ENCODE measurements at places on chromosomes 11 and 22.

- no peak for DNase-seq
These were observed 24.8 kb upstream of the THY1 start for GRCh38 chr11:119447664-119448242.

DNA sequence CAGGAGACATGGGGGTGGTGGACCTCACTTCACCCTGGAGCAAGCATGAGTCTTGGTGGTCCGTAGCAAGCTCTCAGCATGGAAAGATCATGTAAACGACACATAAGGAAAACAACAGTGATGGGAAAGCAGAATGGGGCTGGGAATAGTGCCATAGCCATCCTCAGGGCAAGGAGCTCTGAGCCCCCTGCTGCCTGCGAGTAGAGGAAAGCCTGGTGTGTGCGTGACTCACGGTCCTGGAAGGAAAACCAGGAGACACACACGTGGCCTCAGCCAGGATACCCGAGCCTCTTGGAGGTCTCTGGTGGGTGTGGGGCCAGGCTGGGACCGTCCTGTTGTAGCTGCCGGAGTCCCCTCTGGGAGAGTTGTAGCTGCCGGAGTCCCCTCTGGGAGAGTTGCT is 12.4 kb downstream of the SHANK3 start:
- DNase-seq: no peak

GRCh38 chr11:86257446-86257845 is 12.9 kb downstream of the EED start:
- no peak for DNase-seq

DNA sequence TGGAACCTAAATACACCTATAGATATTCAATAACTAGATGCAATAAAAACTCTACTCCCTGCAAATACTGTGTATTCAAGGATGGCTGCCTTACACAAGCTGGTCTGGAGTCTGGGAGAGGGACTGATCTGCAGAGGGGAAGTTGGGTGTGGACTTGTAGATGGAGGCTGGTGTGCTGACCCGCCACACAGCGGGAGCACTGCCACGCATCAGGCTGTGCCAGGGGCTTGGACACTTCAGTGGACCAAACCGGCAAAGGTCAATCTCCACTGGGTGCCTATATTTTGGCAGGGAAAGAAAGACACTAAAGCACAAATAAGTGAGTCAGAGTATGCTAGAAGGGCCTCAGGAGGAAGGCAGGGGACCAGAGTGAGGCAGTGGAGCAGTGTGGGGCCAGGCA is 2.1 kb upstream of the SHANK3 start:
- DNase-seq: no peak

DNA sequence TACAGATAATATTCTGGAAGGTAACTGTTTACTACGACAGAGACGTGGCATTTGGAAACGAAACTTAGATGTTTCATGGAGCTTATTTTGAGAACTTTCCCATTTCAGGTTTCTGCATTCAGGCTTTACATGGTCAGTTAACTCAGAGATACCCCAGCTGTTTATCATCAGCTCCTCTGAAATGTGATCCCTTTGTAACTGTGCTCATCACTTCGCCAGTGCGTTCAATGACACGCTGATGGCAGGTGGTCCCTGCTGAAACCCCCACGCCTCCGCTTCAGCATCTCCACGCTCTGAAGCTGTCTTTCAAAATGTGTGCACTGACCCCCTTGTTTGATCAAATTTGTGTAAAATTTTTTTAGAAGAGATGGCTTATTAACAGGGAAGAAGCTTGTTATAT is 30.5 kb downstream of the ALG12 start:
- DNase-seq: no peak

DNA sequence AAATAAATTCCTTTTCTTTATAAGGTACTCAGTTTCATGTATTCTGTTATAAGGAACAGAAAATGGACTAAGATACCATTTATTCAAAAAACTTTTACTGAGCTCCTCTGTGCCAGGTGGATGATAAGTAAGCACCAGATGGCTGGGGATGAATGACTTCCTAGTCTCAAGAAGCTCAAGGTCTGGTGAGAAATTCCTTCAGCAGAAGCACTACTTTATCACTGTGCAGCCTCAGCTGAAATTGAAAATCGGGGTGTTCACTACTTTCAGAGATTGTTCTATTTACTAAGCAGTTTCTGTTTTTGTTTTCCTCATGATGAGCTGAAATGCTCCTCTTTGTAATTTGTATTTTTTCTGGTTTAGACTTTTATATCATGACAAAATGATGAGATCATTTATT is 7.8 kb downstream of the LDHAL6A start:
- no peak for DNase-seq

DNA sequence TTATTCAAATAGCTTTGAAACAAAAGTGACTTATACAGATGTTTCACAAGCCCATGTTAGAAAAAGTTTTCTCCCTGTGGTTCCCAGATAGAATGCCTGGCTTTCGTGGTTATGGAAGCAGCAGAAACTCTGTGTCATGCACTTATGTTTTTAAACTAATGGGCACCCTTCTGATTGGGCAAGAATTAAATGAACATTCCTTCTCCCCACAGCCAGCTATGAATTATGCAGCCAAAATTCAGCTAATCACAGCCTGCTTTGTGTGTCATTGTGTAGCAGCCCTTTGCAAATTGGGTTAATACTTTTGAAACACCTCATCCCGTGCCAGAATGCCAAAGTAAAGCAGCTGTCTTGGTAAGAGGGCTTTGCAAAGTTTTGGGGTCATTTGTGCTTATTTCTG is 46.9 kb downstream of the PANX1 start:
- no peak for DNase-seq

GRCh38 chr22:33220476-33221080 is 162.4 kb upstream of the SYN3 start:
- no peak for DNase-seq

DNA sequence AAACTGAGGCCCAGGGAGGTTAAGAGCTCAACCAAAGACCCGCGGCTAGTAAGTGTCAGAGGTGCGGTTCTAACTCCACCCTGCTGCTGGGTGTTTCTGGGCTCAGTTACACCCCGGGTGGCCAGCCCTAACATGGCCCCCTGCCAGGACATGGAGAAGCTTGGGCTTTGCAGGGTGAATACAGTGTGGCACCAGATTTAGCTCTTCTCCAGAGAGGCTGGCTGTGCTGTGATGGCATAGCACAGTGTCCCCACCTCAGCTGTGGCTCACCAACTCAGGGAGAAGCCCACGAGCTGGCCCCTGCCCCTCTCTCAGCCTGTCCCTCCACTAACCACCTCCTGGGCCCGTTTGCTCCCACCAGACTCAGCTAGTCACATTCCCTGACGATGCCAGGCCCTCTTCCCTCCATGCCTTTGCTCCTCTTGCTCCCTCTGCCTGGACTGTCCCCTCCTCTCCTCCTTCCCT is 7.0 kb downstream of the UCP3 start:
- DNase-seq: no peak

- DNase-seq: no peak
These were observed 3.2 kb downstream of the LINC01488 start for GRCh38 chr11:69484427-69485259.

DNA sequence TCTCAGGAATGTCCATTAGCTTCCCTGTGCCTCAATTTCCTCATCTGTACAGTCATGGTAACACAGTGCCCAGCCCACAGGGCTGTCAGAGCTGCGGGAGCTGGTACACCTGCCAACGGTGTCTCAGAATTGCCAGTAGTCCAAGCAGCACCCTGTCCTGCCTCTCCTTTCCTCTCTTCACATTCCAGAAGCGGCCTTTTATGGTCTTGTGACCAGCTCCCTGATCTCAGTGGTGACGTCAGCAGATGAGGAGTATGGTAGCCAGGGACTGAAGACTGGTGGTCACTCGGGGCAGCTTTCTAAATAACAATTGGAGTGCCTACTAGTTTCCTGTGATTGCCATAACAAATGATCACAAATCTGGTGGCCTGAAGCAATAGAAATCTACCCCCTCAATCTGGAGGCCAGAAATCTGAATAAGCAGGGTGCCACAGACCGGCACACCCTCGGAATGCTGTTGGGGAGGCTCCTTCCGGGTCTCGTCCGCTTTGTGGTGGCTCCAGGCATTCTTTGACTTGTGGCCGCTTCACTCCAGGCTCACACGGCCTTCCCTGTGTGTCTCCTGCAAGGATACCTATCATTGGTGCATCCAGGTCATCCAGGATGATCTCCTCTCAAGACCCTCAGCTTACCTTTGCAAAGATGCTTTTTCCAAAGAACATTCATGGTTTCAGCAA is 2.1 kb downstream of the FADD start:
- DNase-seq: no peak

DNA sequence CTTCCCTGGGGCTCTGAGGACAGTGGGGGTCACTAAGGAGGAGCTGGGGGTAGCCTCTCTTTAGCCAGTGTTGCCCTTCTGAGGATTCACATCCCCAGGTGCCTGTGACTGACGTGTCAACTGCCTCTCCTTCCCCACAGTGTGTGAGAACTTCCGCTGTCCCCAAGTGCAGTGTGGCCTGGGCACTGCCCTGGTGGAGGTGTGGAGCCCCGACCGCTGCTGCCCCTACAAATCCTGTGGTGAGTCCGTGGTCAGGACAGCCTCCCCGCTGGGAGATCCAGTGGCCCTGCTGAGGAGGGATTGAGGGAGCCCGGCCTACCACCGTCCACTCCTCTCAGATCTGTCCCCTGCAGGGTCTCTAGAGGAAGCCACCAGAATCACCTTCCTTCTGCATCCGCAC is 81.1 kb upstream of the MYOD1 start:
- DNase-seq: no peak

DNA sequence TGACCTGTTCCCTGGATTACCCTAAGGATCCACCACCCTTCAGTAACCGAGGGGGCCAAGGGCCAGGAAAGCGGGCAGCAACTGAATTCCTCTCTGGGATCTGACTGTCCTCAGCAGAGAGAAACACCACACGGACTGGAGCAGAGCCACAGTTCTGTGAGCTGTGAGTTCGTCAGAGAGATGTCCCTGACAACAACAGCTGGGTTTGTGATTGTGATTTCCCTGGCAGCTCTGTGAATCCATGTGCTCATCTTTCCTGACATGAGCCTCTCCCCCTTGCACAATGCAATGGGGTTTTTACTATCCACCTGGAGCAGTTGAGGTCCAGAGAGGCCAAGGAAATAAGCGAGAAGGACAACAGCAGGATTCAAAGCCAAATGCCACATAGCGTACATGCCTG is 69.4 kb upstream of the AMPD3 start:
- DNase-seq: no peak

- no peak for DNase-seq
These were observed 141.6 kb downstream of the TRPC6 start for GRCh38 chr11:101442171-101442570.
